NAMALWA (cell line): ENCODE measurements at places on chromosomes 16 and 17.

GRCh38 chr17:279331-279730 is 73.3 kb downstream of the RPH3AL start:
- no peak for DNase-seq

DNA sequence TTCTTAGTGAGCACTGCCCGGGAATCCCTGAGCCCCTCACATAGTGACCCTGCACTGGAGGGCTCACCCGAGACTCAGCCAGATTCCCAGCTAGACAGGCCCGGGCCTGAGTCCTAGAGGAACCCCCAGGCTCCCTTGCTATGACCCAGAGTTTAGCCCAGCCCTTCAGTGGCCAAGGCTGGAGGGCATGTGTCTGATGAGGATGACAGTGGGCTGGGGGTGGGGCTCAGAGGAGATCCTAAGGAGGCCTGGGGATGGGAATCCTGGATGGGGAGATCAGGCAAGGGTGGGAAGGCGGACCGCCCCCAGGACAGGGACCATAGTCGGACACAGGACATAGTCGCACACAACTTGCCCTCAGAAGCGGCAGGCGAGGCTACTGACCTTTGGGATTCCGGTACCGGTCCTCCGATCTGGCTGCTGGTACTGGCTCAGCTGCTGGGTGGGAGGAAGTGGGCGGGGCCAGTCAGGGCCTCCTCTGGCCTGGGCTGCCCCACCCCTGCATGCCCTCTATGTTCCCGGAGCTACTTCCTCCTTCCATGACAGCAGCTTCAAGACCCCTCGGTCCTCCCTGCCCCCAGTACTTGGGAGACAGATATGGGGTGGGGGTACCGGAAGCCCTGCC is 1.1 kb downstream of the CD79B start:
- DNase-seq, result peak; percentile 73

DNA sequence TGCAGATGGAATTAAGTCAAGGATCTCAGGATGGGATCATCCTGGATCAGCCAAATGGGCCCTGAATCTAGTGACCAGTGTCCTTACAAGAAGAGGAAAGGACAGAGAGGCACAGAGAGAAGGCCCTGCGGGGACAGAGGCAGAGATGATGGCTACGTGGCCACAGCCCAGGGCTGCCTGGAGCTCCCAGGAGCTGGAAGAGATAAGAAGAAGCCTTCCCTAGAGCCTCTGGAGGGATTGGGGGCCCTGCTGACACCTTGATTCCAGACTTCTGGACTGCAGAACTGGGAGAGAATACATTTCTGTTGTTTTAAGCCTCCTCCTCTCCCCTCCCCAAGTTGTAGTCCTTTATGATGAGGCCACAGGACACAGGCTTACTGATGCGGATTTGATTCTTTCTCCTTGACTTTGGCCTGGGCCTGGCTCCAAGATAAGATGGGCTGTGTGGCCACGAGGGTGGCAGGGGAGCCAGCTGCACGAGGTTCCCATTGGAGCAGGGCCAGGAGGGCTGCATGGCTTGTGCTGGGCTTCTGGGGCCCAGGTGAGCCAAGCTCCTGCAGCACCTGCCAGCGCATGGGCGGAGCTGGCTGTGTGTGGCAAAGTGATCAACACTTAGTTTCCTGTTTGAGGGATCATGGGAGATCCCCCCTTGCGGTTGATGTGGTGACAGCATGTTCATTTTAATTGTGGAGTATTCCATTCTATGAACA is 146.1 kb downstream of the IRF8 start:
- no peak for DNase-seq

- DNase-seq, result no peak
These were observed 7.1 kb downstream of the AKAP1 start for GRCh38 chr17:57092171-57092570.

DNA sequence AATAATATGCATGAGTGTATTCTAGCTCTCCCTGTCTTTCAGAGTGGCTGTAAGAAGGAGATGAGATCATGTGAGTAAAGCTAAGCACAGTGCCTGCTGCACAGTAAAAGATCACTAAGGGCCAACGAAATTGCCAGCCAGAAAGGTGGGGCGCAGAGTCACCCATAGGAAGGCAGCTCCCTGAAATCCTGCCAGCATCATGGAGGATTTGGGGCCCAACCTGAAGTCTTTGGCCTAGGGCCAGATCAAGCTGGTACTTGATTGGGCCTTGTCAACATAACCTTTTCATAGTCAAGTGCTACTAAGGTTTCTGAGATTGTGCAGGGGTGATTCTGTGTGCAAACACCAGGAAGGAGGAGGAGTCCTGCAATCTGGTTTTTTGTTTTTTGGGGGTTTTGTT is 16.5 kb downstream of the SCNN1B start:
- no peak for DNase-seq

DNA sequence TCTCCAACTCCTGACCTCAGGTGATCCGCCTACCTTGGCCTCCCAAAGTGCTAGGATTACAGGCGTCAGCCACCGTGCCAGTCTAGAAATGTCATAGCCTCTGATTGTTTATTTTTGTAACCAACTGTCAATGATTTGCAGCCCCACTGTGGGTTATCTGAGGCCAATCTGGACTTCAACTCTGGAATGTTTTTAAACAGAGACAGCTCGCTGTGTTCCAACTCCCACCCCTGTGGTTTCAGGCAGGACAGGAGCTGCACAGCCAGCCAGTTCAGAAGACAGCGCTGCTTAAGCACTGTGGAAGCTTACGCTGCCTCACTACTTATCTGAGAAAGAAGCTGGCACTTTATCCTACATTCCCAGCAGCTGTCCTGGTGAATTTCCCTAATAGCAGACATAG is 19.5 kb downstream of the MRM3 start:
- no peak for DNase-seq

GRCh38 chr17:43769859-43770258 is 8.9 kb downstream of the DUSP3 start:
- DNase-seq, result no peak

DNA sequence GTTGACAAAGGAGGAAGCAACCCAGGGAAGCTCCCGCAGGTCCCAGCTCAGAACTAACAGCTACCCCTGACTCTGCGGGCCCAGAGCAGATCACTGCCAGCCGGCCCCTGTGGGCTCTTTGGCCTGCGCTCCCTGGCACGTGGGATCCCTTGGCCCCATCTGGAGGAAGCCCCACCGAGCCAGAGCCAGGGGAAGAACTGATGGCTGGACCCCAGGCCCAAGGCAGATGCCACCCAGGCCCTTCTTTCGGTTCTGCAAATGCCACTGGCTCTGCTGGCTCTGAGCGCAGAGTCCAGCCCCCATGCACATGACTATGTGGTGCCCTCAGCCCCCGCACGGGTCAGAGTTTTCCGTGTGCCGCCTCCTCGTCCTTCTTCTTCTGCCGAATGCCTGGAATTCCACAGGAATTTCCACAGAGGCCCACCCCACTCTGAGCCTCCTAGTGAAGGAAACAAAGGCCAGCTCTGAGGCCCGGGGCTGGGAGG is 35.8 kb upstream of the SNN start:
- DNase-seq, result no peak

- DNase-seq, result no peak
These were observed 651.8 kb downstream of the CDH11 start for GRCh38 chr16:64469906-64470702.

DNA sequence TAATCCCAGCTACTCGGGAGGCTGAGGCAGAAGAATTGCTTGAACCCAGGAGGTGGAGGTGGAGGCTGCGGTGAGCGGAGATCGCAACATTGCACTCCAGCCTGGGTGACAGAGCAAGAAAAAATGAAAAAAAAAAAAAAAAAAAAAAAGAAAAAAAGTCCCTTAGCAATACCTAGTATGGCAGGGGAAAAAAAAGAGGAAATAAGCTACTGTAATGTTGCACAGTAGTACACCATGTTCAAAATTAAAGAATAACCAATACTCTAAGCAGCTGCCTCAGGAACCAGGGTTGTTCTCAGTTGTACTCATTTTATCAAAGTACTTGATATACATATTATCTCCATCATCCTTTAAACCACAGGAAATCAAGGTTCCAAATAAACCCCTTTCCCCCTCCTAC is 17.3 kb upstream of the TXNDC11 start:
- DNase-seq, result no peak

GRCh38 chr17:28476076-28476865 is 2.8 kb downstream of the SLC13A2 start:
- DNase-seq, result no peak

DNA sequence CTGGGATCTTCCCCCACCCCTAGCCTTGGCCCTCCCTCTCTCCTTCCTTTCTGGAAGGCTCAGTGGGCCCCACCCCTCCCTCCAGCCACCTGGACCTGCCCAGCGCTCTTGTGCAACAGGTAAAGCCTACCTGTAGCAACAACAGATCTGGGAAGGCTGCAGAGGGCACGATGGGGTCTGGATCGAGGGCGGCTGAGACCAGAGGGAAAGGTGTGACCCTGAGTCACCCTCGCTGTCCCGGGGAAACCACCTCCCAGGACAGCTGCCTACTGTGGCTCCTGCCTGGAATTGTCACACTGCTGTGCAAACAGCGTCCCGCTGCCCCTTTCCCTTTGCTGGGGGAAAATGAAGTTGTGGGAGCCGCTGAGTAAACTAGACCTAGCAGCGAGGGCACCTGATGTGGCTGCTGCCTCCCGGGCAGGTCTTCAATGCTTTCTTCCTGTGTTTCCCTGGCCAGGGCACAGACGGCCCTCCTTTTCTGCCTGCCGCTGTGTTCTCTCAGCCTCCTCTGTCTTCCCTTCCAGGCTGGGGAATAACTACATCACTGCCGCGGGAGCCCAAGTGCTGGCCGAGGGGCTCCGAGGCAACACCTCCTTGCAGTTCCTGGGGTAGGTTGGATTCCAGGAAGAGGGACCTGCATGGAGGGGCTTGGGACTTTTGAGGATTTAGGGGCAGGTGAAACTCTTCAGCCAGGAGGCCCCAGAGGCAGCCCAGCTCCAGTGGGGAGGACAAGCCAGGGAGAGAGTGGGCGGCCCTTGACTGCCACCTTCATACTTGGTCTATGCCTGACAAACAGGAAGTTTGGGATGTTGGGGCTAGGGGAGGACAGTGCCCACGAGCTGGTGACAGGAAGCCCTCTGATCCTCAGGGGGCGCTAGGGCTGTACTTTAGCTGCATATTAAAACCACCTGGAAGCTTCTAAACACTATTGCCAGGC is 22.2 kb upstream of the CYLD start:
- DNase-seq, result no peak

DNA sequence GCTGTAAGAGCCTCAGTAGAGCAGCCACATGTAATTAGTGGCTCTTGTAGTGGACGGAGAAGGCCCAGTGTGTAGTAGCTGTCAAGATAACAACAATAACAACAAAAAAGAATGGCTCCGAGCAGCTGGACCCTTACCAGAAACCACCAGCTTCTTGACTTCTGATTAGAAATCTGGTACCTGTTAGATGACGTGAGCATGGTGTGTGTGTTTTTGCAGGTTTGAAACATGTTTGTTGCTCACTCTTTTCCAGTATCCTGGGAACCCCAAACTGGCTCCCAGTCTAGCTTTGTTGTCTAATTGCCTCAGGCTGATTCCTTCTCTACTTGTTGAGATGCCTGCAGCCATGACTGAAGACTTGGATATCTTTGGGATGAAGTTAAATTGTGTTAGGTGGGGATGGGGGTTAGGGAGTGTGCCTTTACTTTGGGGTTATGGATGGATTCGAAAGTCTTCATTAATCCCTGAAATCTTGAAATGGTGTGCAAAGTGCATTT is 21.0 kb downstream of the IGF2BP1 start:
- DNase-seq, result no peak

- DNase-seq, result no peak
These were observed 2.4 kb upstream of the RIPOR1 start for GRCh38 chr16:67526149-67526791.

DNA sequence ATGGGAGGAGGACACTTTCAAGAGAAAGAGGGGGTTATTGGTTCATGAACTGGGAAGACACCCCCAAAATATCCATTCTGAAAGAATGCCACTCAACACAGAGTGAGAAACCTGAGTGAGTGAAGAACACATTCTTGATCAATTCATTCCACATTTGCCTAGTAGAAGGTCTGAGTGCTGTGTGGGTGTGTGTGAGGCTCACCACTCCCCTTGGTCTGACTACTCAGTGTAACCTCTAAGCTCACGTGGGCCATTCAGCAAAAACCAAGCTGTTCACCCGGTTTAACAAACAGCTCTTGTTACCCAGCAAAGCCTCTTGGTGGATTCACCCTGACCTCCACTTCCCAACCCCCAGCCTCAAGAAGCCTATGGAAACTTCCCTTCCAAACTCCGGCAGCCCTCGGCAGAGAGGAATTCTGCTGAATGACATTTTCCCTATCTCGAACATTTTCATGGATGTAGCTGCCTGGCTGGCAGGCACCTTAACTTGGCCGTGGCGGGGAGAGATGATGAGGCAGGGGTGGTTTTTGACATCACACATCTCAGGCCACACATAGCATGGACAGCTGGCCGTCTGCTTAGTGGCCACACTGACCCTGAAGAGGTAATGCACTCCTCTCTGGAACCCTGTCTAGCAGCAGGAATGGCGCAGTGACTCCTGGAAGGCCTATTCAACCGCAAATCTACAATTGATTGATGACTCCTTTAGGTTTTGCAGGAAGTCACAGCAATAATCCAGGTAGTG is 11.6 kb downstream of the ST6GALNAC1 start:
- no peak for DNase-seq

GRCh38 chr17:42061646-42062487 is 11.5 kb upstream of the C17orf113 start:
- no peak for DNase-seq

DNA sequence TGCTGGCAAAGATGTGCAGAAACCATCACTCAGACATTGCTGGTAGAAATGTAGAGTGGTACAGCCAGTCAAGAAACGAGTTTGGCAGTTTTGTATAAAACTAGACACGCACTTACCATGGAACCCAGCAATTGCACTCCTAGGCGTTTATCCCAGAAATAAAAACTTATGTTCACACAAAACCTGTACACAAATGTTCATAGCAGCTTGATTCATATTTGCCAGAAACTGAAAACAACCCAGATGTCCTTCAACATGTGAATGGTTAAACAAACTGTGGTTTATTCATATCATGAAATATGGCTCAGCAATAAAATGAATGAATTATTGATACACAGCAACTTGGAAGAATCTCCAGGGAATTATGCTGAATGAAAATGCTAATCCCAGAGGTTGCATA is 570.0 kb downstream of the CDH13 start:
- no peak for DNase-seq

DNA sequence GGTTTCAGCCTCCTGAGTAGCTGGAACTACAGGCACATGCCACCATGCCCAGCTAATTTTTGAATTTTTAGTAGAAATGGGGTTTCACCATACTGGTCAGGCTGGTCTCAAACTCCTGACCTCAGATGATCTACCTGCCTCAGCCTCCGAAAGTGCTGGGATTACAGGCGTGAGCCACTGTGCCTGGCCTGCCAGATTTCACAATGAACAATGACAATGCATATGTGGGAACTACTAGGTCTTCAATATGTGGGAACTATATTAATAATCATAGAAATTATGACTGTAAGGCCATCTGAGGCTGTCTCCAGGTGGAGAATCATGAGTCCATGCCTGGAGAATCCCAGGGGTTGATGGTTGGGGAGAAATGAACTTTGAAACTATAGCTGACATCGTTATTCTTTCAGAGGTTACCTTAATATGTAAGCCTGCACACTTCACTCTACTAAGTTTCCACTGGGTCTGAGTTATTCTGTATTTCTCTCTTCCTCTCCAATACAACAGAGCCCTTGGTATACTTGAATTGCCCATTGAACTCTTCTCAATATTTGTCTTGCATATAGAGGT is 7.2 kb upstream of the DRC7 start:
- no peak for DNase-seq

- no peak for DNase-seq
These were observed 11.1 kb upstream of the FLYWCH2 start for GRCh38 chr16:2871926-2872325.

GRCh38 chr16:12411516-12411915 is 392.2 kb downstream of the CPPED1 start:
- no peak for DNase-seq

- DNase-seq, result no peak
These were observed 11.0 kb downstream of the PHB1 start for GRCh38 chr17:49403514-49404289.
